Stimulated activated CD8-positive, alpha-beta memory T cell treated with anti-CD3 and anti-CD28 coated beads, Interleukin-2, amount 100 ng/mL, for 1 hour (primary cell): ENCODE measurements at places on chromosomes 2 and 18.

GRCh38 chr2:85605406-85606115, 3.1 kb upstream of the TMEM150A start:
- no peak for DNase-seq

DNA sequence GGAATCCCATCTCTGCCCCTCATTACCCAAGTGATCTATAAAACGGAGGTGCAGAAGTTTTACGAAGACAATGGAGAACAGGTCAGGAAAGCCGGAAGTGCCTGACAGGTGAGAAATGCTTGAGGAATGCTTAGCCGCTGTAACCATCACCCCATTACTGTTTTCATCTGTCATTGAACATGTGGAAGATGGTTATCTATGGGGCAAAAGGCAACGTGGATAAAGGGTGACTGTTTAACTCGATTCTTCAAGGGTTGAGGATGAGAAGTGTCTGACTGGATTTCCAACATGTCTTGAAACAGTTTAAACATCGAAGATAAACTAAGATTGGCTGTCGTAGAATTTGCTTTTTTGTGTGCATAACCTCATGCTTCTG, 17.3 kb downstream of the HK2 start:
- DNase-seq: no peak

- no peak for DNase-seq
Observed at GRCh38 chr2:197628043-197628500, 47.3 kb downstream of the RFTN2 start.

GRCh38 chr2:16022548-16023240, 82.3 kb downstream of the MYCN start:
- no peak for DNase-seq

- DNase-seq: no peak
Observed at GRCh38 chr2:241399941-241400922, 44.1 kb downstream of the FARP2 start.

GRCh38 chr18:46253498-46253897, 149.3 kb downstream of the HAUS1 start:
- no peak for DNase-seq

- no peak for DNase-seq
Observed at GRCh38 chr2:236571145-236571544, 1.5 kb downstream of the ACKR3 start.

GRCh38 chr2:65367524-65367923, 64.9 kb downstream of the SPRED2 start:
- no peak for DNase-seq
